Astrocyte (in vitro differentiated cells and primary cell): ENCODE measurements at places on chromosomes 11 and 22. TPM values are rescaled to one million over a fixed set of nuclear protein-coding genes. Genes with fewer than 3 reads are reported as not detected.

The MORC2 gene
- 39.7 and 45.9 TPM in 2 replicates for total RNA-seq

The ROM1 gene
- 0.79 and 1.3 TPM in 2 replicates for total RNA-seq

The SYT7 gene
- total RNA-seq = 3.7 and 3.8 TPM in 2 replicates

The CDHR5 gene
- total RNA-seq = 0.12 TPM in 1 of 2 replicates, not detected in the other

The CTSF gene
- 1.5 and 4.0 TPM in 2 replicates for total RNA-seq

The DNAJC24 gene
- 20.9 and 23.1 TPM in 2 replicates for total RNA-seq

The OR52N5 gene
- not detected in 2 replicates for total RNA-seq

The RTL10 gene
- total RNA-seq = 33.6 and 43.0 TPM in 2 replicates

The PRPF19 gene
- 58.4 and 61.9 TPM in 2 replicates for total RNA-seq

The GPHA2 gene
- total RNA-seq = not detected in 2 replicates

The SSTR3 gene
- total RNA-seq = 0.07 TPM in 1 of 2 replicates, not detected in the other

The NAALAD2 gene
- total RNA-seq = 1.8 and 3.1 TPM in 2 replicates

The TSGA10IP gene
- not detected in 2 replicates for total RNA-seq

The CD3E gene
- total RNA-seq = not detected in 2 replicates
